ENCODE measurements at places on chromosomes 4 and X.
A peak's percentile ranks its signal among the peaks of the same experiment; 100 is the strongest.

DNA sequence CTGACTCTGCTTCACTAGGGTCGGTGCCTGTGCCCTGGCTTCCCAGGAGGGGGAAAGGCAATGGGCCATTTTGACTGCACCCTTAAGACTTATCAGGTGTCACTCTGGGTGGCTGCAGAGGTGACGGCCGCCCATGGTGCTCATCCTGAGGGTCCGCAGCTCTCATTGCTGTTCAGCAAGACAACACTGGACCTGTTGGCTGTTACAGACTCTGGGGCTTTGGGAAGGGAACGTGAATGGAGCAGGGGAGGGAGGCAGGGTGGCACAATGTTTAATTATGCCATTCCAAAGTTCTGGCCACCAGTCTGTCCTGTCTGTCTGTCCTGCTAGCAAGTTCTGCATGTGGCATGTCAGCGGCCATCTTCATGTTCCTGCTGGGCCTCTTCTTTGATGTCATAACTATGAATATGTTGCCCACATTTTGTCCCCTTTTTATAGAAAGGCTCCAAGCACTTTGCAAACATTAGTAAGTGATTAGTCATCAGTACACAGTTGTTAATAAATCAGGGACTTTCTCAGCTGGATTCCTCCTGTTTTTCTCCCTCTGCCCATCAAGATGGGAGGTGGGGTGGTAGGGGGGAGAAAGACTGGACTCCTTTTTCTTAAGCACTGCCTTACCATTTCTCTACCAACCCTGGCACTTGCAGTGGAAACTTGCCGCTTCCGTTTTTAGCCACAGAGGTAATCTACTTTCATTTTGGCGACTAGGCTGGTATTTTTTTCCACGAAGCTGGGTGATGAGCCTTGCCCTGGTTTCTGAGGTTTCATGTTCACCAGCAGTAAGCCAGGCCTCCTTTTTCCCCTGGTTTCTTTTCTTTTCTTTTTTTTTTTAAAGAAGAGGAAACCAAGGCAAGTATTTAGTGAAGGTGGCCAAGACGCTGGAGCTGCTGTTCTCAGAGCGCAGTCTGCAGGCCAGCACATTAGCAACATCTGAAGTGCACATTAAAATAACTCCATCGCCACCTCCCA is 88.6 kb upstream of the TRIM2 start:
- no peak for DNase-seq

GRCh38 chrX:120207009-120207605 is 43.5 kb upstream of the ZBTB33 start:
- no peak for DNase-seq

DNA sequence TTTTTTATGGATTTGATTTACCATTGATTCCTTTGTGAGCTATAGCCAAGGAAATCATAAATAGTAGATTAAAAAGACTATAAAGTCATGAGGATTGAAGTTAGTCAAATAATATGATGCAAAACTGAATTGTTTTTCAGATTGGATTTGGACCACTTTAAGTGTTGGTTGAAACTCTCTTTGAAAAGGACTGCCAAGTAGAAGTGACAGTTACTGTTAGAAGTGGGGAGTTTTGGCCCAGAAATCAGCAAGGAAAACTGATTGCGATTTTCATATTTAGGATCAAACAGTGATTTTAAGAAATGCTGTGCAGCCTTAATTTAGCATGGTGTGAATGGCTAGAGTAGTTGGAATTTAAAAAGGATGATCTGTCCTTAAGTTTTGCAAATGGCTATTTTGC is 4.9 kb downstream of the ADGRL3 start:
- no peak for DNase-seq

- no peak for DNase-seq
Observed at GRCh38 chr4:3010577-3010976, 47.2 kb downstream of the GRK4 start.

DNA sequence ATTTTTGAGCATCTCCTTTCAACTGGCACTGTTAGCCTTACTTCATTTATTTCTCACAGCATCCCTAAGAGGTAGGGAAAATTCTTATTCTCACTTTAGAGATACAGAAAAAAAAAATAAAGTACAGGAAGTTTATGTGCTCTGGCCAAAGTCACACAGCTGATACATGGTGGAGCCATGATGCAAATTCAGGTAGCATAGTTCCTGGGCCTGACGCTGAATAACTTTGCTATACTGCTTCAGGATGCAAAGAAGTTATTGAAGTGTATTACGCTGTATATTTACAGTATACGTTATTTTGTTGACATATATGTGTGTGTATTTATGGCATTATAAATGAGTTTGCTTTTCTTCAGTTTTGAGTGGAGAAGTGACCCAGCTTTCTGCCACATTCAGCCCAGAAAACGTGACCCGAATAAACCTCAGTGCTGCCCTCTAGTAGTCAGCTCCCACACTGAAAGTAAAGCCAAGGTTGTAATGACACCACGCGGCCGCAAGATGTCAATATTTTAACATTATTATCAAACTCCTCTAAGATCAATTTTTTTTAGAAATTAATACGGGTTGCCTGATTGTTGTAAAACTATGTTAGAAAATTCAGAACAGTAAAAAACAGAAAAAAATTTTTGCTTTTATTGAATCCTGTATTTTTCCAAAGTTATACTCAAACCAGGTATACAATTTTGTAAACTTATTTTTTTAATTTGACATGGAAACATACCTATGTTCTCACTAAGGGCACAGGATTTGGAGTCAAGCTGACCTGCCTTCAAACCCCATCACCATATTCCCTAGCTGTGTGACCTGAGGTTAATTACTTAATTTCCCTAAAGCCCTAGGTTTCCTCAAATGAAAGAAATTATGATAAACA is 3.8 kb upstream of the GUCY2F start:
- peak; percentile 10 for DNase-seq

- DNase-seq, result no peak
Observed at GRCh38 chrX:69144838-69145680, 20.2 kb downstream of the PJA1 start.

DNA sequence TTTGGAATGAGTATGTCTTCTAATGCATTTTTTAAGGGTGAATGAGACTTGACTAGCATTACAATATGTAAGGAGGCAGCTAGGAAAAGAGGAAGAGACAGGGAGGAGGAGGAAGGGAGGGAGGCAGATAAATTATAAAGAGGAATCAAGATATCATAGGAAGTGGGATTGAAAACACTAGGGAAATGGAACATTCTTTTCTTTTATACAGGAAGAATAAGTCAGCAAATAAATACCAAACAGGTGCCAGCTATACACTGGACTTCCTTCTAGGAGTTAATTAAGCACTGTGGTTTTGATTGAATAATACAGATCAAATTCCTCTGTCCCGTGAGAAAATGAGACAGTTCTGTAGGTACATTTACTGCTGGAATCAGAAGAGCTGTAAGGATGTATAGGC is 78.6 kb downstream of the PACRGL start:
- DNase-seq, result no peak

- no peak for DNase-seq
Observed at GRCh38 chr4:71241501-71242288, 97.1 kb upstream of the SLC4A4 start.

- DNase-seq, result no peak
Observed at GRCh38 chrX:40054793-40055192, 43.0 kb downstream of the BCOR start.

Data from NCI-H187 (cell line).